ENCODE measurements at places on chromosomes 6 and 20.

DNA sequence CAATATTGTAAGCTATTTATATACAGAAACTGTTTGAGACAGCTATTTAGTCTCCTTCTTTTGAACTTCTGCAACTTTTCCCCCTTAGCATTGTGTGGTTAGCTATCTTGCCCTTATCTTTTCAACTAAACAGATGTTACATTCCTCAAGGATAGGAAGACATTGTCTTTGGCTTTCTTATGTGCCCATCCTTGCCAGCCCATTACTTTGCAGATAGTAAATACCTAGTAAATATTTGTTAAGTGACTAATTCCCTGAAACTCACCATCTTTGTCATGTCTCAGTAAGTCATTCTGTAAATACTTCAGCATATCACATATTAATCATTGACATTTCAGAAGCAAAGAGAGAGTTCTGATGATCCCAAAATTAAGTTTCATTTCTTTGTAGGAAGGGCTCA lies 69.1 kb upstream of the FLRT3 start:
- DNase-seq: no peak

GRCh38 chr6:48139818-48140614 lies 29.0 kb upstream of the PTCHD4 start:
- DNase-seq: no peak

DNA sequence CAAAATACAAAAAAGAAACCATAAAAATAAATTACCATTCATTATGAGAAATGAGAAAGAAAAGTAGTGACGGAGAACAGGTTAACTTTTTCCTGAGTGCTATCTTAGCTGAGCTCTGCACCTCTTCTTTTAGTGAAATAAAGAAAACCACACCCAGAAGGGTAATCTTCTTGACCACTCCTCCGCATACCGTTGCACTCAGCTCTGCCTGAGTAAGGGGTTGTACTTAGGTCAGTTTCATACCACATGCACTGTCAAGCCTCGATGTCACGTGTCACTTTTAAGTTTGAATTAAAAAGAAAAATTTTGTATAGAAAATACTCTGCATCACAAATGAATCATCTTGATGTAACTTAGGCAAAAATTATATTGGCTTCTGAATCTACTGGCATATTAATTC lies 2.8 kb downstream of the EZR start:
- no peak for DNase-seq

DNA sequence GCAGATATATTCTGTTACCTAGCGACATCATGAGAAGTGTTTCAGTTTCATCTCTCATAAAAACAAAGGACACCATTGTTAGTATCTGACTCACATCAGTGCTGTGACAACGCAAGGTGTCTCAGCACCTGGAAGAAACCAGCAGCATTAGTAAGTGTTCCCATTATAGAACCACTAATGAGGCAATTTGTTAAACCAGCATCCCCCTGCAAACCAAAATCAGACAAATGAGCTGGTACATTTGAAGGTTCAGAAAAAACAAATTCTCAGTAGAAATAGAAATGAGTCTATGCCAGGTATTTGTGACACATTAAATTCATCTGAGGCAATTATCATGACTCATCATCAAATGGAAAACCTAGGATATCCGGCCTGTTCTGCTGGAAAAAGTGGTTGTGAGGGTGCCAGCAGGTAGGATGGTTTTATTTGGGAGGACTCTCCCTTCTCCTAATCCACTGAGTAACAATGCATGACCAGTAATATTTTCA lies 151.7 kb downstream of the TMEM200A start:
- no peak for DNase-seq

- DNase-seq: no peak
Observed at GRCh38 chr20:312067-312466, 13.3 kb upstream of the SOX12 start.

DNA sequence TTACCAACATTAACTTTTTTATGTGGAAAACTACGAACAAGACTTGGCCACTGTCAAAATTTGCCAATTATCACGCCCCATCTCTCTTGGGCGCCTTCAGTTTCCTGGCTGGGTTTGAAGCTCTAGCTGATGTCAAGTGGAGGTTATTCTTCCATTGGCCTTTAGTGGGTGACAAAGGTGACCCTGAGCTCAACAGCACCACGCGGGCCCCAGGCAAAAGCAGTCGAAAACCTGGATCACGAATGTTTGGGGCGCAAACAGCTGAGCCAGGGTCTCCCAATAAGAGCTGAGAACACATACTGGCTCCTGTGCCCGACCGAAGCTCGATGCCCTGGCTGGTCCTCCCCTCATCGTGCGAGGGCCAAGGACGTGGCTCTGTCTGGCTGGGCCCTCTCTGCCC lies 26.8 kb downstream of the SLC17A9 start:
- no peak for DNase-seq

DNA sequence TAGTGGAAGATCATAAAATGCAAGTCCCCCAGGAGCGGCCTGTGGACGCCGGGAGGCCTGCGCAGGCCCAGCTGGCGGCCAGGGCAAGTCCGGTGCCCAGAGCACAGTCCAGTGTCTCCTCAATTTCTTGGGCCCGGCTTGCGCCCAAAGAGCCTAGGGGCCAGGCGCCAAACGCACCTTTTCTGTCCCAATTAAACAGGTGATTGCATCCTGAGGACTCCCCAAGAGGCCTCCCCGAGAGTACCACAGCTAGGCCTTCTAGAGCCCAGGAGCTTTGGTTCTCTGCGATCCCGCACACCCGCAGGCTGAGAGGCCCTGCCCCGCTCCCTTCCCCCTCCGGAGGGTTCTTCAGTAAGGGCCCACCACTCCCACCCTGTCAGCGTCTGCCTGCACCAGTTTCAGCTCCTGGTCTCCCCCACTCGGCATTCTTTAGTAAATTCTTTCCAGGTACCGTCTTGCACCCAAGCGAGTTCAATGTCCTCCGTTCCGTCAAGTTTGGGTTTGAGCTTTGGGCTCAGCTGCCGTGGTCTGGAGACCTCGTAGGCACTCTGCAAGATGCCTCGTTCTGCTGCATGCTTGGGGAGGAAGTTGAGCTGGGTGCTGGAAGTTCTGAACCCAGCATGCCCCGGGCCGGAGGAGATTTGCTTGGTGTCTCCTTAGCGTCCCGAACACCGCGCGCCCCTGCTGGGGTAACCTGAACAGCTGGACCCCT lies 3.9 kb upstream of the NKX2-2 start:
- no peak for DNase-seq

DNA sequence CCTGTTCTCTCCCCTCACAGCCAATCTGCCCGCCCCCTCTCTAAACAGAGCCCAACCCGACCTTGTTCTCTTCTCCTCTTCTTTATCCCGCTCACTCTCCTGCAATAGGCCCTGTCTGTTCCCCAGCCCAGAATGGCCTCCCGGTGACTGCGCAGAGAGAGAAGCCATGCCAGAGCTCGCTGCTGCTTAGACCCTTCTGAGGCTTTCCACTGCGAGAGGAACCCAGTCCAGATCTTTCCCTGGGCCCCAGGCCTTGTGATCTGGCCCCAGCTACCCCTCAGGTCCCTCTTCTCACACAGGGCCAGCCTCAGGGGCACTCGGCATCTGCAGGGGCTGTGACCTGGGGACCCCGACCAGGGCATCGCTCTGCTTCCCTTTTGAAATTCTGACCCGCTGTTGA lies 58.1 kb downstream of the TMEM242 start:
- DNase-seq: no peak

GRCh38 chr6:44064089-44064947 lies 62.9 kb downstream of the MRPL14 start:
- DNase-seq: no peak

DNA sequence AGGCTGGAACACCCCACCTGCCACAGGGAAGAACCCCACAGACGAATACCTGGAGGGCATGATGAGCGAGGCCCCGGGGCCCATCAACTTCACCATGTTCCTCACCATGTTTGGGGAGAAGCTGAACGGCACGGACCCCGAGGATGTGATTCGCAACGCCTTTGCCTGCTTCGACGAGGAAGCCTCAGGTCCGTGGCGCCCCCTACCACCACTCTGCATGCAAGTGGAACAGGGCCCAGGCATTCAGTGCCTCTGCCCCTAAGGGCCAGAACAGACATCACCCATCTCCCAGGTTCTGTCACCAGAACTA lies 6.6 kb downstream of the MYL9 start:
- no peak for DNase-seq

DNA sequence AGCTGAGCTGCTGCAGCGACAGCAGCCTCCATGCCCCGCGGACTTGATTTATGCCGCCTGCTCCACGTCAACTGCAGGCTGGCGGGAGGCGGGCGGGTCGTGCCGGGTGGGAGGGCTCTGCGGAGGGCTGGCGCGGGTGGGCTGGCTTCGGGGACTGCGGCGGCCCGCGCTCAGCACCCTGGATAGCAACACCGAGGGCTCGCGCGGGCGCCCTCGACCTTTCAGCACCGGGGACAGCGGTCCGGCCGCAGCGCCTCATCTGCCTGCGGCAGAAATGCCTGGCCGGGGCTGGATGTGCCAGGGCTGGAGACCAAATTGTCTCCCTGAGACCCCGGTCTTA lies 792 bp downstream of the SNAP25 start:
- DNase-seq: peak; percentile 44

- no peak for DNase-seq
Observed at GRCh38 chr20:37323985-37324384, 22.0 kb upstream of the SRC start.

DNA sequence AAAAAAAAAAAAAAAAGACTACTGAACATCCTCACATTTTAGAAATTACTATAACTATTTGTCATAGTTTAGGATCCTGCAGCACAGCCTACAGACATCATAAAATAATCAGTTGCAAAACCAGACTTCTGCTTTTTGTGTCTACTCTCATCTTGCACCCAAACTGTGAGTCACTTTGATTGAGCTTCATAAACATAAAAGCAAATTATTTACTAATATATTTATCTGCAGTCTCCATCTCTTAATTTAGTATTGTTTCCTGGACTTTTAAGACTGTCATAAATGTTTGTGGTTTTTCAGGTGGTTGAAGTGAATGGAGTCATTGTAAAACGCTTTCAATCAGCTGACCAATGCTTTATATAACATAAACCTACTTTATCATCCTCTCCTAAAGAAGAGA lies 14.8 kb upstream of the CALHM6 start:
- DNase-seq: no peak

DNA sequence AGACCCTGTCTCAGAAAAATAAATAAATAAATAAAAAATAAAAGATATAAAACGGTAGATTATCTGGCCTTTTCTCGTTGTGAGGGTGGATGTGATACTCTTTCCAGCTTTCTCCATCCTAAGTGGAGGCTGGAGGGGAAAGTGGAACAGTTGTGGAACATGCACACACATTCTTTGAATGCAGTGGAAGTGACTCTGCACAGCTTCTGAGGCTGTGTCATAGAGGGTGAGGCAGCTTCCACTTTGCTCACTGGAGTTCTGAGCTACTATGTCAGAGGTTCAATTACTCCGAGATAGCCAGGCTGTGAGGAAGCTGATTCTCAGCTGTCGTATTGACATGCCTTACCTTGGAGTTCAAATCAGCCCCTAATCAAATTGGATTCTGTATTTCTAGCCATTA lies 82.2 kb downstream of the CHMP4B start:
- DNase-seq: no peak

GRCh38 chr6:85594197-85594930 lies 706 bp upstream of the SNX14 start:
- DNase-seq: peak; percentile 19

DNA sequence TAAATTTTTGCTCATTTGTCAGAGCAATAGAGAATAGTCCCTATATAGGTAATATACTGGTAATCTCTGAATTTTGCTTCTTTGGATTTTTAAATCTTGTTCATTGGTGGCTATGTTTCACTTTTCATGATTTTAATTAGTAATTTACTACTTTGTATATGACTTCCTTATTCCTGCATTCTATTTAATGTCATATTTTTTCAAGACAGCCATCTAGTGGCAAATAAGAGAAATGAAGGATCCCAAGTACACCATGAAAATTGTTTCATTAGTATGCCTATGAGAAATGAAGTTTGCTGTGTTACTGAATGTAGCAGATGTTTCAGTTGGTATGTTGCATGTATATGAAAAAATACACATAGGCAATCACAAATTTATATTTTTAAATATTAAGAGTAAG lies 82.4 kb downstream of the ZNF292 start:
- DNase-seq: no peak

DNA sequence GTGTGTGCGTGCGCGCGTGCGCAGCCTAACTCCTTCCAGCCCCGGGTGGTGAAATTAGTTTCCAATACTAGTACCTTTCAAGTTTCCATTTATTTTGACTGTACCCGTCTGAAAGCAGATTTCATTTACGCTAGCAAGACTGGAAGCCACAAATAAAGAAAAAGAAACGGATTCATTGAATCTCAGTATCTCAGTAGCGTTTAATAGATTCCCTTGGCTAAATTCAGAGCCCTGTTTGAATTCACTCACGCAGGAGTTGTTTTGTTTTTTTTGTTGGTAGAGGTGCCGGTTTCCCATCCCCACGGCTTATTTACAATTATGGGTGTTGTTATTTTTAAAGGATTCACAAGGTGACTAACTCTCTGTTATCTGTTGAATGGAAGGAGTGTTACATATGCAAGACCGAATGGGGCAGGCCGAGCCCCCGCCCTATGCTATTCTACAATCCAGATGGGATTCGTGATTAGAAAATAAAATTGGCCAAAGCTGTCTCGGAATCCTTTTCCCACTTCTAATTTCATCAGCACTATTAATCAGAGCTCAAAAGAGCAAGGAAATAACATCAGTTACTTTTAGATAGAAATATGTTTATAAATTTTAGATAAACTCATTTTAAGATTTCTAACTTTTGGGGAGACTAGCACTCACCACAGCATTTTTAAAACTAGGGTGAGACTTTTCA lies 2.3 kb upstream of the INSM1 start:
- no peak for DNase-seq

GRCh38 chr6:9197726-9198125 lies 762.4 kb upstream of the SLC35B3 start:
- DNase-seq: no peak

GRCh38 chr6:13488015-13488895 lies 855 bp upstream of the GFOD1 start:
- no peak for DNase-seq

DNA sequence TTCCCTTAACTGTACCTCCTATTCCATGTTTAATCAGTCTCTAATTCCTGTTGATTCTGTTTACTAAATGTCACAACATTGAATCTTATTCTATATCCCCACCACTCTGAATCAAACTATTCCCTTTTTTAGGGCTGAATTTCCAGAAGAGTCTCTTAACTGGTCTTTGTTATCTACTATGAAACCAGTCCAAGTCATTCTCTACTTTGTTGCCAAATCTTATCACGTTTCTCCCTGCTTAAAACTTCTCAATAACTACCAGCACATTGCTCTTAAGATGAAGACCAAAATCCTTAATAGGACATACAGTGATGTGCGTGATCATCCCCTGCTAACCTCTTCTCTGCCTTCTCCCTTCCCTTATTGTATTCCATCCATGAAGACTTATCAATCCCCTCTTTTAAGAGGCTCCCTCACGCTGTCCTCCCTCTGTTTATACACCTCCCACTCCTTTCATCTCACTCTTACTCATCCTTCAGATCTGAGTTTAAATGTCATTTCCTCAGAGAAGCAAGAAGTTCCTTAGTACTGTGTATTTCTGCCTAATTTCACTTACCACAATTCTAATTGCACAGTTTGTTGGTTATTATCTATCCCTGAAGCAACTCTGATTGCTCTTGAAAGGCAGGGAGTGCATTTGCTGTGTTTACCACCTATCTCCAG lies 143.0 kb upstream of the AHI1 start:
- DNase-seq: no peak

- DNase-seq: no peak
Observed at GRCh38 chr6:43948527-43949485, 178.4 kb downstream of the MRPL14 start.

Measured in T follicular helper cell (primary cell).